Prostate gland (tissue), 2 donors: ENCODE measurements at places on chromosomes 5 and 9. TPM values are rescaled to one million over a fixed set of nuclear protein-coding genes. Genes with fewer than 3 reads are reported as not detected.

GRCh38 chr5:123134653-123135181 lies 45.7 kb downstream of the PRDM6 start:
- no peak for DNase-seq

GRCh38 chr5:19930451-19930850 lies 57.5 kb downstream of the CDH18 start:
- DNase-seq = no peak

The ZBTB5 gene
- total RNA-seq = 17.8 TPM

- DNase-seq = no peak
Measured at GRCh38 chr5:107864793-107865192, 194.1 kb upstream of the EFNA5 start.

DNA sequence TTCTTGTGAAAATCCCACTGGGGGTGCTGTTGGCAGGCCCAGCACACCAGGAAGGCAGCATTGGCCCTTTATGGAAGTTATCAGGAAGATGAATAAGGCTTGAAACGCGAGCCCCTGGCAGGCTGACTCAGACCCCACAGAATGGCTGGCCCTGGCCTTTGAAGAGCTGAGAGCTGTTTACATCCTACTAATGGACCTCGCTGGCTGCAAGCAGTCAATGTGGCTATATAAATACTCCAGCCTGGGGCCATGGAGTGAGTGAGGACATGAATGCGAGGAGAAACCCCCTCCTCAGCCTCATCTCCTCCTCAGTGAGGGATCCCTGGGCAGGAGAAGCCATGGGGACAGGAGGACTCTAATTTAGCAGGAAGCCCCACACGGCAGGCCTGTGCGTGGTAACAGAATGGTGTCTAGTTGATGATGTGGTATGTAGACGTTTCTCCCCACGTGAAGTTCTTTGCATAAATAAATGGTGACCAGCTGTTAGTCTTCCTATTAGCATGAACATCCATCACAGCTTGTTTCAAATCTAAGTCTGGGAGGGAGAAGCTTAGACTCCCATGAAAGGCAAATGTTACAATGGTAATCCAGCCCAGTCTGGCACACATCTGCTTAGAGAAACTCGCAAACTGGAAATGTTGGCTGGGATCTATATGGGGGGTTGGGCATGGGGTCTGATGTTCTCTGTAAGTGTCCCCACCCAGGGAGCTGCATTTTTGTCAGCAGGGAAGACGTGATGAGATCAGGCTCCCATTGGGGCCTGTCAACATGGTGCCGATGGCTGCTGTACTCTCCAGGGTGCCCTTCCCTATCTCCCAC lies 175.1 kb upstream of the PITX1 start:
- DNase-seq = no peak

DNA sequence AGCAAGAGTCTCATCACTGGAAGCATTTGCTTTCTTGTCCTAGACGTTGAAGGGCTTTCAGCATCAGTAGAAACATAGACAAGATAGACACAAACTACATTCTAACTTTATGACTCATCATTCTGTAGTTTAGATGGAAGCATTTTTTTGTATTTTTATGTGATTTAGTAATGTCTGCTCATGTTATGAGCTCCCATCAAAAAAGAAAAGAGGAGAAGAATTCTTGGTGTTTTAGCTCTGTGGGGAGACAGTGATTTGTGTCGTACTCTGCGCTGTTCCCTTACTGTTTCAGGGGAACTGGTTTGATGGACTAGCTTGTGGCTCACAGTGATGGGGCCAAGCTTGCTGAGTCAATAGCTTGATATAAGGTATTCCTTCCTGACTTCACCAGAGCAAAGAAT lies 159.2 kb upstream of the WWC1 start:
- DNase-seq = no peak

The SLC35A4 gene
- total RNA-seq = 107 TPM

DNA sequence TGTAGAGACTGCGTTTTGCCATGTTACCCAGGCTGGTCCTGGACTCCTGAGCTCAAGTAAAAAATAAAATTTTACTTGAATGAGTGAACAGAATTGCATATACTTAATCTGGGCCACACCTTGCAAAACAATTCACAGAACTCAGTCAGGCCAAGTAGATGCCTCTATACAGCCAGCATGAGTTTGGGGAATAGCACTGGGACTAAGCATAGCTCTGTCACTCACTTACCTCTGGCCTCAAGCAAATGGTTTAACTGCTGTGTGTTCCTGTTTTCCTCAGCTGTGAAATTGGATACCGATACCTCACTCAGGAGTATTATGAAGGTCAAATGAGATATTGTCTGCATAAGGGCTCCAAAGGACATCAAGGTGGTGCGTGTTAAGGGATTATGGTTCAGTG lies 10.9 kb upstream of the FRMPD1 start:
- DNase-seq = no peak

- DNase-seq = no peak
Measured at GRCh38 chr5:67085616-67086015, 111.0 kb downstream of the CD180 start.
